Fibroblast of the aortic adventitia (primary cell): ENCODE measurements at places on chromosomes 7 and 10. TPM values are rescaled to one million over a fixed set of nuclear protein-coding genes. Genes with fewer than 3 reads are reported as not detected.

Gene LIPF
- not detected in 2 replicates for total RNA-seq

Gene KIN
- total RNA-seq, result 7.0 and 55.2 TPM in 2 replicates

Gene TAC1
- total RNA-seq, result not detected in 2 replicates

DNA sequence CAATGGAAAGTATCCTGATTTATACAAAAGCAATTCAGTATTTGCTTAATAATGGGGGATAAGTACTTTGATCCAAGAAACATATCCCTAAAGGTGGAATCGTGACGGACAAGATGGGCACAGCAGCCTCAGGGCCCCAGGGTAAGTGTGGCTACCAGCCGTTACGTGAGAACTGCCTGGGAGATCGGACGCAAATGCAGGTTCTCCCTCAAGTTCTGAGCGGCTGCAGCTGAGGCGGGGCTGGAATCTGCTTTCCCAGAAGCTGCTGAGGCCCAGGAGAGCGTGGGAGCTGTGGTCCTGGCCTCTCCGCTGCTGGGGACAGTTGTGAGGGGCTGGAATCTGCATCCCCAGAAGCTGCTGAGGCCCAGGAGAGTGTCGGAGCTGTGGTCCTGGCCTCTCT is 13.5 kb downstream of the FOXL3 start:
- DNase-seq, result no peak

GRCh38 chr10:123622381-123622780 is 43.8 kb upstream of the GPR26 start:
- DNase-seq, result no peak

- DNase-seq, result peak; percentile 27
Measured at GRCh38 chr10:79001082-79001885, 67.5 kb upstream of the ZMIZ1 start.

Gene ZNF32
- 40.2 and 65.3 TPM in 2 replicates for total RNA-seq

Gene SLC39A12
- not detected in 2 replicates for total RNA-seq

DNA sequence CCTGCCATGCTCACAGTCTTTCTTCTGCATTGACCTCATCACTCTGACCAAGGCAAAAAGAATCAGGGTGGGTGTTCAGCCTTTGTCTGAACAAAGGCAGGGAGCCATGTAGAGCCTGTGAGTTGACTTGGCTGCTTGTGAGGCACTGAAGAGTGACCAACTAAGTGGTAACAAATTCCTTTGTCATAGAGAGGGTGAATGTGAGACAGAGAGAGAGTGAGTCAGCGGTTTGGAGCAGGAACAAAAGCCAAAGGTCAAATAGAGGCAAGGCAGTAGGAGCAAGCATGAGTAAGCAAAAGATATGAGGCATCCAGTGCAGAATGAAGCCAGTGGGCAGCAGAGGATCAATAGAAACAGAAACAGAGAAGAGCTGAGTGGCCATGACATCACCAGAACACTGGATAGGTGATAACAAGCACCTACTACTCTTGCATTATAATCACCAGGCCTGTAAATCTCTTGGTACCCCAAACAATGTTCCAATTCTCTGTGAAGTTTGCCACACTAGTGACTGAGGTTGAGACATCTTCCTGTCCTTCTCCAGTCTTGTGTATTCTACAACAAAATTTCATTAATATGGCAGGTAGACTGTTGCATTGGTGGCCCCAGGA is 116.2 kb upstream of the LAMB4 start:
- peak; percentile 98 for DNase-seq

- DNase-seq, result no peak
Measured at GRCh38 chr7:977326-978048, 2.1 kb upstream of the COX19 start.

Gene HOXA9
- total RNA-seq, result not detected in 2 replicates

DNA sequence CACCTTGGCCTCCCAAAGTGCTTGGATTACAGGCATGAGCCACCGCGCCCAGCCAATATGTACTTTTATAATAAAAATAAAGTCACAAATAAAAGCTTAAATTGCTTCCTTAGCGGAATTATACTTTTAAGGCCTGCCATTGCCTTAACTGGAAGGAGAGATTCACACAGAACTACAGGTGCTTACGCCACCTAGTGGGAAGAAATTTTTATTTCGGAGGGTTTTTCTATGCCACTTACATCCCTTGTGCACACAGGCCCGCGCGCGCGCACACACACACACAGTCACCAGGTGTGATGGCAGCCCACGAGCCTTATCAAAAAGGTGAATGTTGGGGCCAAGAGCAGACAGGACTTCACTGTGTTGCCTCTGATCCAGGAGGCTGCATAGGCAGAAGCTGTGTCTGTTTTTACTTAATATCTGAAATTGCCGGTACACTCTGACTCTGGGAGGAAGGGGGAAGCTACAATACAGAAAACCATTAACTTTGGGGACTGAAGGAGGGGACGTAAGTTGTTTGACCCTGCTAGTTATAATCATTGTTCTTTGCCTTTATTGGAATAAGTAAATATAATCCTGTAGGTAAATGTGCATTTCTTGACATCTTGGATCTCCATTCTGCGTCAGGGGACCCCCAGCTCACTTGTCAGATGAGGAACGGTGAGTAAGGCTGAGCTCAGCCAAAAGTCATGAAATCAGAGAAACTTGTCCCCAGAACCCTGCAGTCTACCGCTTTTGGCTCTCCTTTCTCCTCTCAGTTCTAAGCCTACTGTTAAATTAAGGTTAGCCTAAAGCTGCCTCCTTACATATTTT is 87.1 kb downstream of the SLC16A9 start:
- peak; percentile 73 for DNase-seq

Gene PSD
- 0.18 and 1.3 TPM in 2 replicates for total RNA-seq

GRCh38 chr10:62166331-62167131 is 102.1 kb downstream of the RTKN2 start:
- DNase-seq, result peak; percentile 85

Gene OSBPL3
- 16.1 and 46.0 TPM in 2 replicates for total RNA-seq

- no peak for DNase-seq
Measured at GRCh38 chr7:132425942-132426341, 150.3 kb downstream of the PLXNA4 start.

Gene DCLRE1C
- total RNA-seq, result 8.9 and 17.7 TPM in 2 replicates
